Kidney (tissue), 22 donors: ENCODE measurements at places on chromosomes 4 and X. TPM values are rescaled to one million over a fixed set of nuclear protein-coding genes. Genes with fewer than 3 reads are reported as not detected.

- peak; percentile 73 for DNase-seq
These were observed 32.7 kb downstream of the ELF2 start for GRCh38 chr4:139144161-139144859.

DNA sequence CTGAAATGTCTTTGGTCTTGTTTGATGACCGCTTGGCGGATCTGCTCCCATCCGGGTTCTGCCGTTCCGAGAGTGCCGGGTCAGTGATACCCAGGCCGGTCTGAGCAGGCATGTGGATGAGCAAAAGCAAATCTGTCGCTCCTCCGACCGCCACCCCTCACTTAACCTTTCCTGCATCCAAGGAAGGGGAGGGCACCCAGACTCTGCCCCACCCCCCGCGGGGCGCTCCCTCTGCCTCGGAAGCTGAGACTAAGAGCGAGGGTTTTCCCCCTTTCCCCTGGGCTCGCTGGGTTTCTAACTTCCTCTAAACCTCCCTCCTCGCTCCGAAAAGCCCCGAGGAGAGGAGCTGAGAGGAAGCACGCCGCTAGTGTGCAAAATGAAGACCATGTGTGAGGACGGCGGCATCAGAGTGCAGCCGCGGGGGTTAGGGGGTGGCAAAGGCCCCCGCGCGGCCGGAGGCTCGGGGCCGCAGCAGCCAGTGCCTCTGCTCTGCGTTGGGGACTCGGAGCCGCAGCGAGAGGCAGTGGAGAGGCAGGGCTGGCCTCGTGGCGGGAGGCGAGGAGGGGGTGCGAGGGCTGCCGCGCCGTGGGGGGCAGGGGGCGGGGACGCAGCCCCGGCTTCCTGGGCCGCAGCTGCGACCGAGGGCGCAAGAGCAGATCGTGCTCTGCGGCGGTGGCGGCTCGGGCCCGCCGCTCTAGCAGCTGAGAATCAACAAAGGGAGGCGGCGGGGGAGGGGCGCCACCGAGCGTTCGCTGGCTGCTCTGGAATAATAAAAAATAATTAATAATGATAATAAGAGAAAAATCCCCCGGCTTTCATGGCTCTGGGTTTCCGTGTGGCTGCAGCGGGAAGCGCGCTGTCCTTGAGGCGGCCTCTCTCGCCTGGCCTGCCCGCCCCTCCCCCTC is 55.8 kb upstream of the BCOR start:
- peak; percentile 78 for DNase-seq

DNA sequence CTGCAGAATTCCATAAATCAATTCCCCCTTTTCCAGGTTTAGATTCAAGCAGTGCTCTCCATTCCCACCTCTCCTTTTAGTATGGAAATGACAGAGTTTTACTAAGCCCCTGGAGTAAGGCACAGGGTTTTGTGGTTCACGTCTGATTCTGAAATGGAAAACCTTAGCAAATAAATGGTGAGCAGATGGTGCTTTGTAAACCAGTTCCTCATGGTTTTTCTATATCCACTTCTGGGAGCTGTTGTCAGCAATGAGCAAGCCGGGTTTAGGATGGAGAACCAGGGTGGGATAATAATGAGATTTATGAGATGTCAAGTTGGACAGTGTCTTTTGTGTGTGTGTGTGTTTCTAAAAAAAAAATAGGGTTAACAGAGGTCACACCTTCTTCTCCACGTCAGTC is 113.8 kb upstream of the RBPJ start:
- DNase-seq = no peak

PIR gene
- 36.5 TPM for polyA plus RNA-seq

- no peak for DNase-seq
These were observed 7.9 kb upstream of the NOCT start for GRCh38 chr4:139007640-139008039.

NDST3 gene
- polyA plus RNA-seq = 0.22 TPM

NIPAL1 gene
- polyA plus RNA-seq = 1.4 TPM

- DNase-seq = no peak
These were observed 49.9 kb upstream of the LRPAP1 start for GRCh38 chr4:3582091-3582475.
